ENCODE measurements at places on chromosomes 6 and 20.

GRCh38 chr20:33944914-33945313, 48.8 kb upstream of the RALY start:
- DNase-seq = no peak

DNA sequence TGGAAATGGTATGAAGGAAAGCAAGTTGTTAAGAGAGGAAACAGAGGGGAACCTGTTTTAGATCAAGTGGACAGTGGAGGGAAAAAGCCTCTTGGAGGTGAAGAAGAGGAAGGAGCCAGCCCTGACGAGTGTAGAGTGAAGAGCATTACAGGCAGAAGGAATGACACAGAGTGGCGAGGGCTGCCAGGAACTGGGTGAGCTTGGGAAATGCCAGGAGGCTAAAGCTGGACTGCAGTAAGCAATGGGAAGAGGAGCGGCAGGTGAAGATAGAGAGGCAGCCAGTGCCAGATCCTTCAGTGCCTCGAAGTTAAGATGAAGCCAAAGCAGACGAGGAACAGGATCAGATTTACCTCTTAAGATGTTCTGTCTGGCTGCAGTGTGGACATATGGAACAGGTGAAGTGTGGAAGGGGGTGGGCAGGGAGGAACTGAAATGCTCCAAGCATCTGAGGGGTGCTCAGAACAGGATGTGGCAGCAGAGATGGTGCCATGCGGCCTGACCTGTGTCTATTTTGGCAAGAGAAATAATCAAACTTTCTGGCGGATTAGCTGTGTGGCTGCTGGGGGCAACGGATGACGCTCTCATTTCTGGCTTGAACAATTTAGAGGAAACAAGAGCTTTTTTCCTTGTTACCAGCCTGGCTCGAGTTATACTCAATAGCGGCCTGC, 748.4 kb downstream of the PTPRT start:
- no peak for DNase-seq

DNA sequence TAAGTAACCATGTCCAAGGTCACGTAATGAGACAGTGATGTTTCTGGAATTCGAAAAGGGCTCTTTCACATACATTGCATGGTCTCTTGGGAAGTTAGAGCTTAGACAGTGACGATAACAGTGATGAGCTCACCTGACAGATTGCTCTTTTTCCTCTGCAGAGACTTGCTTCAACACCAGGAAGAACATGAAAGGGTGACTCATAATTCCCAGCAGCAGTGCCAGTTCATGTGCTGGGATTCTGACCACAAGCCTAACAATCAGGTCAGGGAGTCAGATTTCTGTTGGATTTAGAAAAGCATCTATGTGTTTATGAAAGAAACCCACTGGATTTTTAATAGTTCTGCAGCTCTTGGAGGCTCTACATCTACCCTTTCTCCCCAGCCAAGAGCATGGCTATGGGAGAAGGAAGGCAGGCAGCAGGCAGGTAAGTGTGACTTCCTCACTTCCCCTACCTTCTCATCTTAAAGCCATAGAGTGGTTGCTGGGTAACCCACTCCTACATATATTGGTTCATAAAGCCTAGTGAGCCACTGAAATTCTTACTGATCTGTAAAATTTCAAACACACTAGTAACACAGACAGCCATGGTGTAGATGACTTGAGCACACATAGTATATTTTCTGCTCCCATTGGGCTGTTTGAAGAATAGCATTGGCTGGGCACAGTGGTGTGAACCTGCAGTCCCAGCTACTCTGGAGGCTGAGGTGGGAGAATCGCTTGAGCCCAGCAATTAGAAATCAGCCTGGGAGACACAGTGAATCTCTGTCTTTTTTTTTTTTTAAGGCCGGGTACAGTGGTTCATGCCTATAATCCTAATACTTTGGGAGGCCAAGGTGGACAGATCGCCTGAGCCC, 44.4 kb upstream of the LOC128125822 start:
- peak; percentile 93 for DNase-seq

DNA sequence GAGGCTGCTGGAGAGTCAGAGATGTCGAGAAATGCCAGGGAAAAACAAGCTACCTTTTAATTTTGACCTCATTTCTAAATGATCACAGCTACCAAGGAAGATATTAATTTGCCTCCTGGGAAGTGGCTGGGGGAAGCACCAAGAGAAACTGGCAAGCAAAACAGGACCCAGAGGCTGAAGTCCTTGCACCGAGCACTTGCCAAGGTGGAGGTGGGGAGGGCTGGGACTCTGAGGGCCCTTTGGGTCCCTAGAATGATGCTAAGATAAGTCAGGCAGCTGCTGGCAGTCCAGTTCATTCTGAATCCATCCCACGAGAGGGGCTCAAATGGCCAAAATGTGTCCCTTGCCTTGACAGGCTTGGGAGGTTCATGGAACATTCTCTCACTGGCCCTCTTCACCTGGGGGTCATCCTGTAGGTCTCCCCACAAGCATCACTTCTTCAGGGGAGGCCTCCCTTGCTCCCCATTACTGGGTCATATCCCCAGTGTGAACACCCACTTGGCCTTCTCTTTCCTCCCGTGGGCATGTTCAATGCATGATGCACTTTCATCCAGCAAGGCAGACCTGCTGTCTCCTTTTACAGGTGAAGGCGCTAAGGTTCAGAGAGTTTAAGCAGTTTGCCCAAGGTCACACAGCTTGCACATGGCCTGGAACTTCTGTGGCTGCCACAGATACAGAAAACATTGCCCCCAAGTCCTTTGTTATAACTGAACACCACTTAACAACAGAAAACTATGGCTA, 39.1 kb upstream of the BLCAP start:
- no peak for DNase-seq

DNA sequence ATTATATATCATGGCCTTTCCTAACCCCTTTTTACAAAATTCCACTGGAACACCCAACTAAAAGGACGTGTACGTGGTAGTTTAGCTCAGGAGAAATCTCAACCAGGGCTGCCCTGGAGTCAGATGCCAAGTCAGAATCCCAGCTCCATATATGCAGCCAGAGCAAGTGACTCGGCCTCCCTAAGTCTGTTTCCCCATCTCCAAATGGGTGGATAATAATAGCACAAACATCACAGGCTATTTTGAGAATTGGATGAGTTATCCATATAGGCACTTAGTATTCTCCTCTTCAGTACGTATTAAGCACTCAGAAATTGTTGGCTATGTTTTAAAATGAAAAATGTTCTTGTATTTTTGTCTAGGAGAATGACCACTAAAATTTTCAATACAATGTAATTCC, 481.5 kb downstream of the CD109 start:
- no peak for DNase-seq

DNA sequence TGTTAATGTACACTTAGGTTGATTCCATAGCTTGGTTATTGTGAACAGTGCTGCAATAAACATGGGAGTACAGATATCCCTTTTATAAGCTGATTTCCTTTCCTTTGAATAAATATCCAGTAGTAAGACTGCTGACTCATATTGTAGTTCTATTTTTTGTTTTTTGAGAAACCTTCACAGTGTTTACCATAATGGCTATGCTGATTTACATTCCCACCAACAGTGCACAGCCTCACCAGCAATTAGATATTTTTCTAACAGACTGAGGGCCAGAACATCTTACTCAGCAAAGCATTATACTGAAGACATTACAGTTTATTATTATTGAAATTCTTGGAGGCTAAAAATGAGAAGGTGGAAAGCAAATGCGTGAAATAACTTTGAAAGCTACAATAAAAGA, 187.3 kb upstream of the HEY2 start:
- no peak for DNase-seq

GRCh38 chr6:69609836-69610472, 186.9 kb downstream of the LMBRD1 start:
- no peak for DNase-seq

DNA sequence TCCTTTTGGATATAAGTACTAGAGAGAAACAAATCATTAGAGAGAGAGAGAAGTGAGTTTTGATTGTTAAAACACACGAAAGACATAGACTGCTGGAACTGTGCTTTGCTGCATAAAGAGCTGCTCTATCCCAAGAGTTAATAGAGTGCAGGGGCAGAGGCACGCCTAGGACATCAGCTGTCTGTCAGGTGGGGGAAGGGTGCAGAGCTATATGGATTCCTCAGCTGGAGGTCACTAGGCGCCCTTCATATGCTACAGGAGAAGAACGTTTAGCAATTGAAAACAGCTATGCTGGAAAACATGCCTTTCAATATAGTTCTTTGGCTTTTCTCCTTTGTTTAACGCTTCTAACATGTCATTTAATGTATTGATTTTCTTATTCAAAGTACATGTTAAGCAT, 169.0 kb upstream of the MCHR2 start:
- no peak for DNase-seq

GRCh38 chr20:56359212-56360132, 698 bp downstream of the FAM210B start:
- DNase-seq = peak; percentile 81

DNA sequence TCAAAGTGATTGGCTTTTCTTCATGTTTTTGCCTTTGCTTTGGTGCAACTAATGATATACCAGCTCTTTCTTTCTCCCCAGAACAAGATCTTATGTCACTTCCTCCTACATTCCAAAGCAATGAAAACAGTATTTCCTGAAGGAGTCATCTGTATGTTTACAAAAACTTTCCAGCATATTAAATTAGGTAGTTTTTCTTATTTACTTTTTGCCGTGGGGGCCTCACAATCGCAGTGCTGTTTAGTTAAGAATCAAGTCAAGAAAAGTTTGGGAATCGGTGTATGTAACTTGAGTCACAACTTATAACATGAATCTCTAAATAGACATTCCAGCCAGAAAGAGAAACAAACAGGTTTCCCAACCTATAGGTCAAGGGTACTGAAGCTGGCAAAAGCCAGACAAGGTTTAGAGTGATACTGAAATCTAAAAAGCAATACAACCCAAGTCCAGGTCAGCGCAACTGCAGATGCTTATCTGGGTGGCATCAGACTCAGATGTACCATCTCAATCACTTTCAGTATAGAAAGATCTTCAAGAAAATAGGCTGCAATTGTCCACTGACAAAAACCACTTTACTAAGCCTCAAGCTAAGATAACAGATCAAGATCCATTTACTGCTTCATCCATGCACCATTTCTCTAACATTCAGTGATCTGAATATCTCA, 63.6 kb downstream of the IPCEF1 start:
- no peak for DNase-seq

DNA sequence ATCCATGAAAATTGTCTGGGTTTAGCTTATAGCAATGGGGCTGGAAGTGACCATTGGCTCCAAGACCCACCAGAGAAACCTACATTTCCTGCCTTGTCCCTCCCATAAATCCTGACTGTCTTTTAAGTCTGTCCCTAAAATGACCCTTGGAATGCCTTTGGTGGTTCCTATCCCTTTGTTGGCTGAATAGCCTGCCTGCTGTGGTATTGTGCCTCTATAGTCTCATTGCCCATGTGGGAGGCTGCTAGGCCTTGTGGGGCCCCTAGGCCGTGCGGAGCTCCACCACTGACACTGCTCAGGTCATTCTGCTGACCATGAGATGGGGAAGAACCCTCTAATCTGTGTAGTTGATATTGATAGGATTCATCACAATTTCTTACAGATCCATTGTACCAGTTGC, 43.3 kb downstream of the SCP2D1 start:
- DNase-seq = no peak

DNA sequence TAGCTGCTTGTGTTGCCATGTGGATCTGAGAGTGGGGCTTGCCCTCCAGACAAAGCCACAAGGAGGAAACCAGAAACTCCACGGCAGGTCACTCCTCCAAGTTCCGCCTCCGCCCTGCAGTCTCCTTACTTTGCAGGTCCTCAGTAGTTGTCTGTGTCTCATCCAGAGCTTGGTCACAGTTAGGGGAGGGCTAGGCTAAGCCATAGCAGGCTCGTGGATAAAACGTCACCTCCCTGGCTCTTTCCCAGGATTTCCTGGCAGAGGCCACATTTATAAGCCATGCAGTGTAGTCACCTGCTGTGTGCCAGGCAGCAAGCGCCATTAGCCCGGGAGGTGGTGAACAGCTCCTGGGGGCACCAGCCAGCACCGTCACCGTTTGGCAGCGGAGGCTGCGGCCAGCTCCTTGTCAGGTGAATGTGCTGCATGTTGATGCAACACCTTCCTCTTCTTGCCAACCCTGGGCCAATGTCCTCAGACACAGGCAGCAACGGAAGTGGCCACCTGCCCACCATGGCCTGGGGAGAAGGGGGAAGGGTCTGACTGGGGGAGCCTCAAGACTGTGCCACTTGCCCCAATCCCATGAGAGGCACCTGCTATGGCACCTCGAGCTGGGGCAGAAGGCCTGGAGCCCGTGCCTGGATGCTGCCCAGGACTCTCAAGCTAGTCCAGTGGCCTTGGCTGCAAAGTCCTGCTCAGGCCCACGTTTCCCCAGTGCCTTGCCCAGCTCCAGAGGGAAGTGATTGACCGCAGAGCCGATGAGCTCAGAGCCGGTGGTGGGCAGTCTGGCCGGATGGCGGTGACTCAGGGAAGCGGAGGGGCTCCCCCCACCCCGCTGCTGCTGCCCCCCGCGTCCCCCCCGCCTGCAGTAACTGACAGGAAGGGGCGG, 39.0 kb upstream of the SLCO4A1 start:
- peak; percentile 68 for DNase-seq

- DNase-seq = no peak
Observed at GRCh38 chr20:46939031-46939965, 44.7 kb downstream of the EYA2 start.

DNA sequence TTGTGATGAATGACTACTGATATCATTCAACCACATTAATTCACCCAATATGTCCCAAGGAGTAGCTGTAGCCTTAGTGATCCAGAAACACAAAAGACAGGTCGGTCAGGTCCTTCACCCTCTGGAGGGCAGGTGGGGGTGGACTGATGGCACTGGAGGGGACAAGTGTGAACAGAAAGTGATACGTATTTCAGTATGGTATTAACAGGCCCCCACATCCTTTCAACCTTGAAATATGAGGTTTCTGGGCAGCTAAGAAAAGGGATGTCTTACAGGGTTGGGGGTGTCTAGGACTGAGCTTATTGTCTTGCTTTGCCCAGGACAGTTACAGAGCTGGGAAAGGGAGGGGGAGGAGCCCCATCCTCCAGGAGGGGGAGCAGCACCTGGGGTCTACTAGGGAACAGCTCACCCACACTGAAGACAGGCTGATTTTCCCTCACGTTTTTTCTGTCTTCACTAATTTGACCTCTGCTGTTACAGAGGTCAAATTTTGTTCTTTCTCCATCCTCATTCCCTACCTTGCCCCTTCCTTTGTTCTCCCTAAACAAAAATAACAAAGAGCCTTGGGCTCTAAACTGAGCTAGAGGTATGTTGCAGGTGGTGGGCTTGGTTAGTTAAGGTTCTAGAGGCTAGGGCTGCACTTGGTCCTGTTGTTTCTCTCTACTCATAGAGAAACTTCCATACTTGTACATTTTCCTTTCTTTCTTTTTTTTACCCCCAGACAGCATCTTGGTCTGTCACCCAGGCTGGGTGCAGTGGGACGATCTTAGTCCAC, 38.0 kb upstream of the EEF1A1 start:
- DNase-seq = no peak

Data from stomach (tissue), 19 donors.